ENCODE measurements at places on chromosomes 16 and 17. TPM values are rescaled to one million over a fixed set of nuclear protein-coding genes. Genes with fewer than 3 reads are reported as not detected.

Gene GCGR
- total RNA-seq, result 2.9 TPM

DNA sequence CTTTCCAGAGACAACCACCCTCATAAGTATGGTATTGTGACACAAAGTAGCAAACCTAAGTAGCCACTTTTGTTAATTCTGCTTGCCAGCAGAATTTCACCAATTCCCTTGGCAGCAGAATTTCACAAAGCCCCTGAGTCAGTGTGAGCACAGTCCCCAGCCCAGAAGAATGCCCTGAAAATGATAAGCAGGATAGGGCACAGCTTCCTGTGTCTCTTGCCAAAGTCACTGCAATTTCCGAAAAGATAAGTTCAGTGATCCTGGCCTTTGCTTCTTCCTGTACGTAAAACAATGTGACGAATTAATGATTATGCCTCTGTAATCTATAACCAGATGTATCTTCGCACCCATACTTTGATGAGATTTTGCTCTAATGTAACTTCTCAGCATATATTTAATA is 16.0 kb upstream of the WIPF2 start:
- peak; percentile 40 for DNase-seq

DNA sequence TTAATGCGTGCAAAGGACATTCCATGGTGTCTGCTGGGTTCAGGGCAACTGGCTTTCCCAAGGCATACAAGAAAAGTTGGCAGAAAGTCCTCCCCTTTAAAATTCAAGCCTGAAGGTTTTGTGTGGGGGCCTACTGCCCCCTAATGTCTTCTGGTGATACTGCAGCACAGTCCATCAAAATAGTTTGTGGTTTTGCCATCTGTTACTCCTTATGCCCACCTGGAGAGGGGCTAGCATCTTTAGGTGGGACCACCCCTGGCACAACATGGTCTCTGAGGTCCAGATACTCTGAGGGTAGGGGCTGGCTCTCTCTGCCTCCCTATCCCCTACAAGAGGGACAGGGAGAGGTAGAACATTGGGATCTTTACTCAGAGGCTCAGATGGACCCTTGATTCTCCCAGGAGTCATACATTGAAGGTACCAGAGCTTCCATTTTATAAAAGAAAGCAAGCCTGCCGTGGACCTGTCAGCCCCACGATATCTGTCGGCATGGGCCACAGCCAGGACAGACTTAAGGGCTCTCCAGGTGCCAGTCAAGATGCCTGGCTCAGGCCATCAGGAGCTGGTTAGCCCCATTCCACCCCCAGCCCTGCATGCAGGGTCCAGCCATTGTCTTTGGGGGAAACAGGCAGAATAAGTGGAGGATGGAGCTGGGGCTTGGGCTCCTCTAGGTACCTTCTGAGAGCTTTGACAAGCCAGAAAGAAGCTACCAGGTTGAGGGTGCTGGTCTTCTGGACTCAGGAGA is 6.3 kb downstream of the ESRP2 start:
- peak; percentile 62 for DNase-seq

Gene PAM16
- total RNA-seq, result 44.4 TPM

DNA sequence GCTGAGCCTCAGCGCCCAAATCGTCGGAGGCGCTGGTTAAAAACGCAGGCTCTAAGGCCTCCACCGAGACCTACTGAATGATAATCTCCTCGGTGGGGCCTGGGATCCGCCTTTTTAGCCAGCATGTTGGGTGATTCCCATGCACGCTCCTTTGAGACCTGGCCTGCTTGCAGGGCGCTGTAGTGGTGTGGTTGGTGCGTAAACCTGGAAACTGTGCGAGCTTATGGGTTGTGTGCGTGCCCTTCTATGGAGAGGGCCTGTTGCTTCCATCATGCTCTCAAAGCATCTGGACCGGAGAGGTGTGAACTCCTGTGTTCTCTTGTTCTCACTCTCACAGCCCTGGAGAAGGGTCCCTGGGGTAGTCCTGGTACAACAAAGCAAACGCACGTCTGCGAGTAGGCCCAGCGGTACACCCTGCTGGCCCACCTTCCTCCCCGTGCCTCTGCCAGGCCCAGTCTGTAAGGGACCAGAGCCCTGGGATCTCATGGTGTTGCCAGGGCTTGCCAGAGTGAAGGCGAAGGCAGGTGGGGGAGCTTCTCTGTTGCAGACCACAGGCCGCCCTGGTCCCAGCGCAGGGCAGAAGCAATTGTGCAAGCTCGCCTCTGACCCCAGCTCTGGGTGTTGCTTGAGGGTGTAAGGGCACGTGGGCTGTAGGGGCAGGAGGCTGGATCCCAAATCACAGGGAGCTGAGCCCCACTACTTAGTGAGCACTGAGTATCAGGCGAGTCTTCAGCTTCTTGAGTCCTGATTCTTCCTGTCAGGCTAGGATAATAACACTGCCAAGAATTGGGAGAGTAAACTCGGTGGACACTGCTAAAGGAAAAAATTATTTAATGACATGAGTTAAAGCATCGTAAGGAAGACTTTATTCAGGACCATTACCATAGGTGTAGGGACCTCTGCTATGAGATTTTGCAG is 879 bp upstream of the LRRC75A start:
- DNase-seq, result no peak

GRCh38 chr16:84228256-84228838 is 11.5 kb downstream of the KCNG4 start:
- DNase-seq, result peak; percentile 65

DNA sequence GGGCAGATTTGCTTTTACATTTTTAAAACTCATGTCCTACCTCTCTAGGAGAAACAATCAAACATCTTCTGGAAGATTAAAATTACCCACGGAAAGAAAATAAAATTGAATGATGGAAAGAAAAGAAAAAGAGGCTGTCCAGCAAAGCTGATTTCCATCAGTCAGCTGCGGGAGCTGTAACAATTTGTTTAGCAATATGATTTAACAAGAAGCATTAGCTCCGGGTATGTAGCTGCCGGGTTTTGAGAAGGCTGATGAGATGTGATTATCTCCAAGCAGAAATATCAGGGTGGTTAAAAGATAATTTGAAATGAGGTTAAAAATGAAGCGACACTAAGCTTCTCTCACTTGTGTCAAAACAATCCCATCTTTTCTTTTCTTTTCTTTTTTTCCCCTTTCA is 608.9 kb upstream of the SALL1 start:
- no peak for DNase-seq

Gene AANAT
- not detected for total RNA-seq

GRCh38 chr17:7922845-7923628 is 6.6 kb downstream of the KCNAB3 start:
- DNase-seq, result peak; percentile 87

DNA sequence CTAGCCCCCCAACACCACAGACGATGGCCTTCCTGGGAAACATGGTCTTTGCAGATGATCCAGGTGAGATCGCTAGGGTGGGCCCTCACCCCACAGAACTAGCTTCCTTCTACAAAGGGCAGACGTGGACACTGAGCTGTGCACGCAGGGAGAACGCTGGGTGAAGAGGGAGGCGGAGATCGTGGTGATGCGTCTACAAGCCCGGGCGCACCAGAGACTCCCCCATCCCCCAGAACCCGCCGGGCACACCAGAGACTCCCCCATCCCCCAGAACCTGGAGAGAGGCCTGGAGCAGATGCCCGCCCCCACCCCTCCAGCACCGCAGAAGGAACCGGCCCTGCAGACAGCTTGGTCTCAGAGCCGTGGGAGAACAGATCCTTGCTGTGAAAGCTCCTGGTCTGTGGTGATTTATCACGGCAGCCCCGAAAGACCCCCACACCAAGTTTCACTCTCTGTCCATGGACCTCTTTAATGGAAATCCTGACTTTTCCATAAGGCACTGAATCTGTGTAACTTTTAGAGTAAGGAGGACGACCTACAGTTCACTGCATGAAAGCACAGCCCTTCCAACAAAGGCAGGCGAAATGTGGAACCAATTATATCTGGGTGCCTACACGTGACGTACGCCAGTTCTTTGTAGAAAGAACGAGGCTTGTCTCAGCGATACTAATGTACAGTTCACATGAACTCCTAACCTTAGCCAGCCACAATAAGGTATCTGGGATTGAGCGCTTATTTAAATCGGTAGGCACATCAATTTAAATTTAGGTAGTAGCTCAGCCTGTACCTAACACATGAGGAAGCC is 88.5 kb downstream of the ANKRD11 start:
- DNase-seq, result no peak

DNA sequence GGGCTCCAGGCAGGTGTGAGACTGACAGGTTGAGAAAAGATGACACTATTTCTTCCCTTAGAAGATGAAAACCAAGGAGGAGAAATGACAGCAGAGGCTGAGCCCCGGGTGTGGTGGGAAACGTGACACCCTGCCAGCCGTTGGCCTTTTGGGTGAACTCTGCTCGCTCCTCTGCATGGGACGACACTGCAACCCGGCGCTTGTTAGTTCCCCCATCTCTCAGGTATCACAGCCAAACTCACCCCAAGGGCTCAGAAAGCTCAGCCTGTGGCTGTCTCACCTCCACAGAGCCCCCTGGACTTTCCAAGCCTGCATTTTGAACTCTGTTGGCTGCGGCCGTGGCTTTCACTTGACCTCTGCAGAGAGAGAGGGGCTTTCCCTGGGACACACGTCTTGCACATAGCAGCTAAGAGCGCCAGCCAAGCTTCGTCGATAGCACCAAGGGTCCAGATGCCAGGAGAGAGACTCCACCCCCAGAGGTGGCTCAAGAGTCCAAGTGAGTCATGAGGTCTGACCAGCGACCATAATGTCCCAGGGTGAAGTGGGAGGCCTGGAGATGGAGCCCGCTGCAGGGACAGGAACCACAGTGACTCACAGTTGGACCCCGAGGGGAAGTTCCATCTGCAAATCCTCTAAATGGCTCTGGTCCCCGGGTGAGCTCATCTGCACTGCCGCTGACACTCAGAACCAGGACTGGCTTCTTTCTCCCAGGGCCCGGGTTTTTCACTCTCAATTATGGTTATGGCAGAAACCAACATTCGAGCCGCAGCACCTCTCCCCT is 301.9 kb downstream of the SOX9 start:
- DNase-seq, result peak; percentile 23

DNA sequence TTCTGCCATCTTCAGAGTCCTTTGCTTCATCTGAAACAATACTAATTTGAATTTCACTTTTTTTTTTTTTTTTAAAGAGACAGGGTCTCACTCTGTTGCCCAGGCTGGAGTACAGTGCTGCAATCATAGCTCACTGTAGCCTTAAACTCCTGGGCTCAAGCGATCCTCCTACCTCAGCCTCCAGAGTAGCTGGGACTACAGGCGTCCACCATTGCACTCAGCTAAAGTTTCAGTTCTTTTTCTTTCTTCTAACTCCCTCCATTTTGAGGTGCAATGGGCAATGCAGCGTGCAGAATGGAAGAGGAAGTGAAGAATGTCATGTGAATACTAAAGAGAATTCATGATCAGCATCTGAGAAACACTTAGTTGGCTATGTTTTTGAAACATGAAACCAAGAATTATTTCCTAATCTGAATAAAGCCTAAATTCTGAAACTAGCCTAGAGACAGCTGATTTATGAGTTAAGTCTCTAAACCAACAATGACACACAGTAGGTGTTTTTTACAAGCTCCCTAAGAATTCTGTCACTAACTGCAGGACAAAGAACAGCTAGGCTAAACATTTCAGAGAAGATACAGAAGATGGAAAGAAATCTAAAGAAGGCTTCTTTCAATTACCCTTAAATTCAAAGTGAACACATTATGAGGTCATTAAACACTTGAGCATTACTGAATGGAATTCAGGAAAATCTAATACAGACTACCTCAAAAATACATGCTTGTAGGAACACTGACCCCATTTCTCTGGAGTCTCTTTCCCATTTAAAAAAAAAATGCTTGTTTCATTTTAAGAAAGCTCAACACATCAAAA is 21.0 kb downstream of the SNN start:
- DNase-seq, result no peak

DNA sequence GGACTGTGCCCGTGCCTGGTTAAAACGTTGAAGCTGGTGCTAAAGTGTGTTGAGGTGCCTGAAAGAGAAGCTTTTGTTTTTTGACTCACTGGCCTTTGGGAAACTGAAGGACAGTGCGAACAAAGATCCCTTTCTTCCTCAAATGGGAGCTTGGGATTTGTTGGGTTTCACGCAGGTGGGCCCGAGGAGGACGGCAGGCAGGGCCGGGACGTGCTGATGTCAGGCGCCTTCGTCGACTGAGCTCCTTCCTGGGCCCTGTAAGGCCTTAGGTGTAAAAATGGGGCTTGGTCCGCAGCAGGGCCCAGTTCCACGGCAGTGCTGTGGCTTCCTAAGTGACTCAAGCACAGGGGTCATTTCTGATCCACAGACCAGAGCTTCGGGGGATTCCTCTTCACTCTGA is 106.9 kb downstream of the BANP start:
- no peak for DNase-seq

Gene RSL1D1
- total RNA-seq, result 116 TPM

DNA sequence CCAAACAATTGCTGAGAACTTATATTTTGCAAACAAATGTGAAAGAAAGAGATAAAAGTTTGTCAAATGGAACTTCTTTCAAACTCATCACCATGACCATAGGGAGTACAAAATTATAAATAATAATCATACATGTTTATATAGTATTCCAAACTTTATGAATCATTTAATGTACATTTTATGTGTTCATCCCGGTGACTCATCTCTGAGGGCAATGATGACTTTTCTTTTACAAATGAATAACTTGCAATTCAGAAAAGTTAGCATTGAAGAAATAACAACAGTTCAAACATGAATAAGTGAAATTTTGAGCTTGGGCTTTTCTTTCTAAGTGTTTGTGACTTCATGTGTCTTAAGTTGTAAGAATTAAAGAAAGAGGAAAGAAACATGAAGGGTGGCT is 66.3 kb upstream of the CDH8 start:
- no peak for DNase-seq

Measured in adrenal gland (tissue), 19 donors.